ENCODE measurements at places on chromosomes 6 and 20. TPM values are rescaled to one million over a fixed set of nuclear protein-coding genes. Genes with fewer than 3 reads are reported as not detected.

DNA sequence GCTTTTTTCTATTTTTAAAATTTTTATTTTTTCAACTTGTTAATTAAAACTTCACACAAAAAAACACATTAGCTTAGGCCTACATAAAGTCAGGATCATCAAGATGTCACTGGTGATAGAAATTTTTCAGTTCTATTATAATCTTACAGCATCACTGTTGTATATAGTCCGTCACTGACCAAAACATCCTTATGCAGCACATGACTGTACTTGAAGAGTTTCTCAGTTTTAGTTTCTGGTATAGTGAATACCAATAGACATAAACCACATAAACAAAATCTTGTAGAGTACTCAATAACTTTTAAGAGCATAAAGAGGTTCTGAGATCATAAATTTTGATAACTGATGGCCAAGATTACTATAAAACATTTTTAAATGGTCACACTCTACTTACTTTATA, 71.8 kb downstream of the ASCC3 start:
- no peaks in the 10 kb centered on the region for H3K36me3 ChIP-seq
- no peaks in the 10 kb centered on the region for H3K4me1 ChIP-seq
- H3K27me3 ChIP-seq = no peaks in the 10 kb centered on the region
- DNase-seq = no peak
- H3K4me3 ChIP-seq = no peak overlapping the region

DNA sequence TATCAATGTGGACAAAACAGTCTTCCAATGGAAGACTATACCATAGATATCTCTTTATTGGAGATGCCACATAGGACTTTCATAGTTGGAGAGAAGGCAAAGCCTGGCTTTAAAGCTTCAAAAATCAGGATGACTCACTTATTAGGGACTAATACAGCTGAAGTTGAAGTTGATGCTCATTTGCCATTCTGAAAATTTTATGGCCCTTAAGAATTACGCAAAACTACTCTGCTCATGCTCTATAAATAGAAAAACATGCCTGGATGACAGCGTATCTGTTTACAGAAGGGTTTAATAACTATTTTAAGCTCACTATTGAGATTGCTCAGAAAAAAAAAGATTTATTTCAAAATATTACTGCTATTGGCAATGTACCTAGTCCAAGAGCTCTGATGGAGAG, 155.5 kb upstream of the DST start:
- no peaks in the 10 kb centered on the region for H3K36me3 ChIP-seq
- H3K27ac ChIP-seq = no peak overlapping the region
- H3K4me1 ChIP-seq = no peaks in the 10 kb centered on the region
- H3K27me3 ChIP-seq = no peaks in the 10 kb centered on the region

- no peaks in the 10 kb centered on the region for H3K36me3 ChIP-seq
- H3K4me3 ChIP-seq = no peak overlapping the region
- no peaks in the 10 kb centered on the region for H3K27me3 ChIP-seq
- no peak overlapping the region for H3K27ac ChIP-seq
- H3K4me1 ChIP-seq = no peaks in the 10 kb centered on the region
- DNase-seq = no peak
These were observed 62.5 kb downstream of the METTL24 start for GRCh38 chr6:110295451-110296165.

DNA sequence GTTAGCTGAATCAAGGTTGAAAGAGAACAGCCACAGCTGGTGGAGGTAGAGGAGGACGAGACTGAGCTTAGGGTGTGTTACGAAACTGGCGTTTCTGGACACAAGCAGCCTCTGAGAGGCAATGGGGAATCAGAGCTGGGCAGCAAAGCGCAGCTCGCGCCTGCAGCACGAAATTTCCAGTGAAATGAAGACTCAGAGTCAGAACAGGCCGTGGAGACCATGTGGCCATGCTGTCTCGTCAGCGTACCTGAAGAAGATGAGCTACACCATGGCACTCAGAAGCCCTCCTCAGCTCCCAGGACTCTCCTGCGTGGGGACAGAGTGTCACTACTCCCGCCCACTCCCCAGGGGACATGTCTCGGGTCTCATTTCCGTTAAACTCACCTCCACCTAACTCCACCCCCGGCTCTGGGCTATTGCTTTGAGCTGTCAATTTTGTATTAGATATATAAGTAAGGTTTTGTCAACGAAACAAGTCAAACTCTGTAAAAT, 256.9 kb downstream of the ERMARD start:
- no peak overlapping the region for H3K27ac ChIP-seq
- H3K36me3 ChIP-seq = no peaks in the 10 kb centered on the region
- H3K4me1 ChIP-seq = peaks cover 14% of the 10 kb centered on the region
- DNase-seq = no peak

Gene GPLD1
- 15.6 TPM for total RNA-seq

Gene SSTR4
- not detected for total RNA-seq

Gene NKAPL
- total RNA-seq = 19.1 TPM

All from testis (tissue), 5 donors.